ENCODE measurements at places on chromosomes 12 and 14.

DNA sequence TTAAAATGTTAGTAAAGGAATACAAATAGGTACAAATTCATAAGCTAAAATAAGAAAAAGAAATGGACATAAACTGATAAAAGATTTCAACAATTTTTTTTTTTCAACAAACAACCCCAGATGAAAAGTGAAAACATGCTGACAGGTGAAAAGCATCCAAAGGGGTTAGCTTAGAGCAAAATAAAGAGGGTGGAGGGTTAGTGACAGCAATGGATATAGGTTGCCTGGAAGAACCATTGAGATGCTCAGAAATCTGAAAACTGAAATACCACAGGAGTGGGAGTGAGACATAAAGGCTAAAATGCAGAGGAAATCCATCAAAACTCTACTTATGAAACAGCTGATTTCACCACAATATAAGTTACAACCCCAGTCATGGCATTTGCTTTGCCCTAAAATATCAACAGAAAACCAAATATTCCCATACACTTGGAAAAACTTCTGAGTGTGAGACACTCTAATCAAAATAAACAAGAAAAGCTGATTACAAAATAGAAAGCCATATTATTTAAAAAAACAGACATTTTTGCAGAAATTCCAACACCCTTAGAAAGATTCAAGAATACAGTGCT is 136.3 kb upstream of the PLEKHG7 start:
- DNase-seq: no peak

DNA sequence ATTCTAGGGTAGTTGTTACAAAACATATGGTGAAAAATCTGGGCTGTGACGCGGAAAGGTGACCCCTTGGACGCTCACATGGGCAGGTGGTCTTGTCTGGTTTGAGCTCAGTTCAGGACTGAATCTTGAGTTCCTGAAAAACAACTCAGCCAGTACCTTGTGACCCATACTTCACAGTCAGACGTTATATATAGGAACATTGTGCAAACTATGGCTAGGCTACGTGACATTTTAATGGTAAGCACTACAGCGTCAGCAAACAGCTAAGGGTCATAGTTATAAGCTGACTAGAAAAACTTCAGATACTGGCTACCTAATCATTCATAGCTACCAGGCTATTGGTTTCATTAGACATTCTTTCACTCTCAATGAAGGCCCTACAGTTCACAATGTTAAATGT is 14.8 kb upstream of the EDDM3A start:
- DNase-seq: no peak

DNA sequence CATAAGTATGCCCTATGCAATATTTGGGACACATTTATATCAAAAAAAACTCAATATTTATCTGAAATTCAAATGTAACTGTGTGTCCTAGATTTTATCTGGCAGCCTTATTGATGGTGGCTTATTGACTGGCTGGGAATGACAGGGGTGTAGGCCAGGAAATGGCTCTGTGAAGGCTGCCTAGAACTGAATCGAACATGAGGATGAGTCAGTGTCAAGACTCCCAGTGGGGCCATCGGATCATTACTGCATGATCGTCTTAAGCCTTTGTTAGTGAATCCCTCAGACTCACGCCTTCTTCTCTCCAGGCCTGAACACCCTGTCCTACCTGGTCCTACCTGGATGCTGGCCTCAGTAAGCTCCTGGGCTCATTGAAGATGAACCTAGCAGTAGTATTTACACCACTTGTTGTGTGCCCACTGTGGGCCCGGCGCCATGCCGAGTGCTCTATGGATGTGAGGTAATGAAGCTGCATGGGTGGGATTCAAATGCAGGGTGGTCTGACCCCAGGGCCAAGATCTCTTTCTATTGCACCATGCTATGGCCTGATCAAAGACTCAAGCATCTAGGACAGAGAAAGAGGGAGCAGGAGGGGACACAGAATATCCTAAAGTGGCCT is 21.0 kb upstream of the FAIM2 start:
- DNase-seq: no peak

DNA sequence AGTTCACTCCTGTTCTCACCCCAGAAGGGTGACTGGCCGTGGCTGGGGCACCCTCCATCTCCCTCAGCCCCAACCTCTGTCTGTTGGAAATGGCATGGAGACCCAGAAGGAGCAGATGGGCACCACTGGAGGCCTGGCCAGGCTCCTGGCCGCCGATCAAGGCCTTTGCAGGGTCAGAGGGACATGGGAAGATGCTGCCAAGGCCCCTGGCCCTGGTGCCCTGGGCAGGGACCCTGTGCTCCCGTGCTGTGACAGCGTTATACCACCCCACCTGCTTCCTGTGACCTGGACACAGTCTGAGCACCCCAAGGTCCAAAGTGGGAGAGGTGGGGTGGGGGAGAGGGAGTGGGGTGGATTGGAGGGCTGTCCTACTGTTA is 3.5 kb downstream of the INF2 start:
- DNase-seq: no peak

GRCh38 chr14:85852906-85853305 is 323.0 kb downstream of the FLRT2 start:
- no peak for DNase-seq

DNA sequence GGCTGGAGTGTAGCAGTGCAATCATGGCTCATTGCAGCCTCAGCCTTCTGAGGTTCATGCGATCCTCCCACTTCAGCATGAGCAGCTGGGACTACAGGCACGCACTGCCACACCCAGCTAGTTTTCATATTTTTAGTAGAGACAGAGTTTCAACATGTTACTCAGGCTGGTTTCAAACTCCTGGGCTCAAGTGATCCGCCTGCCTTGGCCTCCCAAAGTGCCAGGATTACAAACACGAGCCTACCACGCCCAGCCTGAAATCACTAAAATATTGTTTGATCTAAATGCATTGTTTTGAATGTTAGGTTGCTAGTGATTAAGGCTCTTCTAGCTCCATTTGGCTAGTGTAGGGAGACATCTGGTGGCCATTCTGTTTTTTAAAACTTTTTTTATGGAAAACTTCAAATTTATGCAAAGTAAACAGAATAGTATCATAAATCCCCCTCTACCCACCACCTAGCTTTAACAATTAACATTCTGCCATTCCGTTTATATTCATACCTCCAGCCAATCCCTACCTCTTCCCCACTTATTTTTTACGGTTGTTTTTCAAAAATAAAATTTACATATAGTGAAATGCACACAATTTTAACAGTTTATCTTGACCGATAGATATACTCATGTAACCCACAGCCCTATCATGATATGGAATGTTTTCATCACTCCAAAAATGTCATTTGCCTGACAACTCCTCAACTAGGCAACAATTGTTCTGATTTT is 37.8 kb downstream of the MYO1H start:
- DNase-seq: no peak

DNA sequence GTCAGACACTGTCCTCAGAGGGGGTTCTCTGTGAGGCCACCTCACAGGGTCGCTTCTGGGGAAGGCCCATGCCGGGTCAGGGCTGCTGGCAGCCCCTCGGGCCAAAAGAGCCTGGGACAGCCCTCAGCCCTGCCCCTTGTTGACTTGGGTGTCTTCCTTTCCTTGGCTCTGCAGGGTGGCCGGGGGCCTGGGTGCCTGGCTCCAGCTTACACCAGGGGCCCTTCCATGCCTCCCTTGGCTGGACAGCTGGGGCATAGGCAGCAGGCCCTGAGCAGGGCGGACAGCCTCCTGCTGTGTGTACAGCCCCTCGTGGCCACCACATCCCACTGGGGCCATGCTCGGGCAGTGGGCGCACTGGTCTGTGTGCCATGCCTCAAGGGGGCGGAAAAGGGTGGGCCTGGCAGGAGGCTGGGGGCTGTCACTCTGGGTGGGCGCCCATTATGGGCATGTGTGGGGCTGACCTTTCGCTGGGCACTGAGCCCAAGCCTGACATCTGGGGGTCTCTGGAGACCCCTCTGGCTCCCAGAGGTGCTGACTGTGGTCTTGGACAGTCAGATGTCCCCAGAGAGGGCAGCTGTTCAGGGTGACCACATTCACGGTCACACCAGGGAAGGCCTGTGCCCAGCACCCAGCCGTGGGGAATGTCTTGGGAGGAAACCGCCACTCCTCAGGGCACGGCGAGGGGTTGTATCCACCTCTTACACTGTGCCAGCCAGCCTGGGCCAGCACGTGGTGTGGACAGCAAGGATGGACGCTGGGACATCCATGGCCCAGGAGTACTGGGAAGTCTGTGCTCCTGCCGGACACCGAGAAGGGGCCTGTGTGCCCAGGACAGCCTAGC is 313.3 kb downstream of the TMEM121 start:
- no peak for DNase-seq

- DNase-seq: no peak
Measured at GRCh38 chr12:24950231-24950834, 1.4 kb upstream of the BCAT1 start.

GRCh38 chr12:121131941-121132341 is 735 bp upstream of the P2RX7 start:
- DNase-seq: no peak

DNA sequence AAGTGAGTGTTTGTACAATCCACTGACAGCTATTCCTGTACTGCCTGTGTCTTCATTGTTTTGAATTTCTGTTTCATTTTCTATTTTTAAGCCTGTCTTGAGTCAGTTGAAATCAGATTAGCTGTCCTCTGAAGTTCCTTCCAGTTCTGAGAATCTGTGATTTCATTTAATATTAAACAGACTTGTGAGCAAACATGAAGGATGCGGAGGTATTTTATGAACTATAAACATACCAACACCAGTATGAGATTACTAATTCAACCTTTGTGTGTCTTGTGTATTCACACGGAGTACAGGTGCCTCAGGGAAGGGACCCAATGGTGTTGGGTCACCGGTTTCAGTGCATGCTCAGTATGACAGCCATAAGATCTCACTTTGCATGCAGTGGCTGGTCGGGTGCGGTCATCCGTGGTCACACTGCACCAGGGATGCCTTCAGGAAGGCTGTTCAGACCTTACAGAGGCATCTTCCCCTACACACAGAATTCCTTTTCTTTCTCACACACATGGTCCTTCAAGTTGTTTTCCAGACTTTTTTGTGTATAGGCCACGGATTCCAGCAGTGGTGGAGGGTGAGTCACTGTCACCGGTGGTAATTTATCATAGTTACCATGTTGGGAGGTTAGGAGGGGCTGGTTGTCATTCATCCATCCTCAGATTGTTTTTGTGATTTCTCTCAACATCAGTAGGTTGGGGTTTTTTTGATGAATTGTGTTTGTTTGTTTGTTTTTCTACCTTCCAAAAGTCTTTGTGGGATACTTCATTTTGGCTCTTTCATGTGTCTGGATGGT is 103.0 kb upstream of the SFSWAP start:
- DNase-seq: no peak

DNA sequence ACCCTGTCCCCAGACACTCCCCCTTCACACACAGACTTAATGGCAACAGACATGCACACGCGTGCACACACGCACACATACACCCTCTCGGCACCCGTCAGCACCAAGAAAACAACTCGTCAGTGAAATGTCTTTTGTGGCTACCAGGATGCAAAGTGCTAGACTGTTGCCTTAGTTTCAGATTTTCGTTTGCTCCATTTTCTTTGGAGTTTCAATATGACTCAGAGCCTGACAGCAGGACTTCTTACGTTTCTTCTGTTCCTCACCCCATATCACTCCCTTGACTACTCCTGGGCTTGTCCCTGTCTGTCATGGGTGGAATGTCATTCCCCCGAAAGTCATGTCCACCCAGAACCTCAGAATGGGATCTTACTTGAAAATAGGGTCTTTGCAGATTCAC is 182.9 kb downstream of the GLT1D1 start:
- no peak for DNase-seq

GRCh38 chr12:53231921-53232645 is at the start of gene RARG:
RARG (minus strand) TSS chr12:53232209; CDS start chr12:53227545, 4,664 bp downstream.
- peak; percentile 66 for DNase-seq

GRCh38 chr14:46018846-46019420 is 632.6 kb downstream of the RPL10L start:
- DNase-seq: no peak

DNA sequence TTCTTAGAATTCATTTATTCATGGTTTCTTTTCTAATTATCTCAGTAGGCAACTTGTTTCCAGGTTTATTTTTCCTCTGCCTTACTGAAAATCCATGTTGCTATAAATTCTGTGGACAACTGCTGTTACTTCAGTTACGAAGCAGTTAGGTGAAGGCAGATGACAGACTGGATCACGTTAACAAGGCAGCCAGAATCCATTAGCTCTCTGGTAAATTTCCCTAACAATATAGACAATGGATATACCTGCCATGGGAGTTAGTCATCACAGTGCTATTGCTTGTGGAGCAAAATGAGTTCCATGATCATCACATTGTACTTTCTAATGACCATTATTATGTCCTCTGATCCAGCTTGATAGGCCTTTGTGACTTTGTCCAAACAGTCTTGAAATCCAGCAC is 291.5 kb downstream of the NELL2 start:
- no peak for DNase-seq

GRCh38 chr12:17802657-17803641 is 287.0 kb downstream of the RERGL start:
- DNase-seq: no peak

- DNase-seq: no peak
Measured at GRCh38 chr12:58225203-58225877, 284.0 kb downstream of the ATP23 start.

DNA sequence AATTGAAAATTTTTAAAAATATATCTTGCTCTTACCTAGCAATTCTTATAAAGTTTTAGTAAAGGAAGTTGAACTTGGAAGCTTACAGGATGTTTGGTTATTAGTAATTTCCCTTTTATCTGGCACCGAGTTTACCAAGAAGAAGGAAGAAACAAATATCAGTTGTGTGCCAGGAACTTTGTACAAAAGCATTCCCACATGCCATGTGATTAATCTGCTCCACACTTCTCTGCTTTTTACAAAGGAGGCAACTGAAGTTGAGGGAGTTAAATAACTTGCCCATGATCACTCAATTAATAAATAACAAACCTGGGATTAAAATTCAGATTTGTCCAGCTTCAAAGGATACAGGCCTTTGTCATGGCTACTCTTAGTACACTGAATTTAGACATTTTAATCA is 122.5 kb upstream of the BCAT1 start:
- DNase-seq: no peak

GRCh38 chr14:33862261-33862802 is 88.5 kb downstream of the EGLN3 start:
- no peak for DNase-seq

DNA sequence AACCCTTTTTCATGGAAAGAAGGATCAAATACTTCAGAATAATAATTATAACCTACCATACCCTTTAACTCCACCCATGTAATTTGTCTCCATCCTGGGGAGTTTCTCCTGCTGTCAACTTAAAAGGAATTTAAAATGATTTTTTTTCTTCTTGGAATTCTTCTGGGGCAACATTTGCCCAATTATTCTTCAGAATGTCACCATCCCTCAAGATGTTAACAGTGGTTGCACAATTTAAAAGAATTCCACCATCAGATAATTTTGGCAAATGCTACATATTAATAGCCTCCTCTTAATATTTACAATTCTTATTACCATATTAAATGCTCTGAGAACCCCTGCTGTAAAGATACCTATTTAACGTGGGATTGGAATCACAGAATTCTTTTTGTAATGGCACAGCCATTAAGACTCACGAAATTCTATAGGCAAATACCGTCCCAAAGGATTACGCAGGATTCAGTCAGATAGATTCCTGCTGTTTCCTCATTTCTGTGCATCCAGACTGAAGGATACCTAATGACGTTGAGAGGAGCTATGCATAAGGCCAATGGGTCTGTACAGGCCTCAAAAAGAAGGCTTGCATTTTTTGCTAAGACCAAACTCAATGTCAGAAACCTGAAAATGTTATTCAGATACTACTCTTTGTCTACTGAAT is 177.5 kb downstream of the DAD1 start:
- DNase-seq: no peak
